HAP-1 (cell line): ENCODE measurements at places on chromosomes 5 and 9.

- DNase-seq = no peak
These were observed 112.5 kb upstream of the LARP1 start for GRCh38 chr5:154642499-154643245.

GRCh38 chr5:172710676-172711075, 60.3 kb downstream of the DUSP1 start:
- no peak for DNase-seq

DNA sequence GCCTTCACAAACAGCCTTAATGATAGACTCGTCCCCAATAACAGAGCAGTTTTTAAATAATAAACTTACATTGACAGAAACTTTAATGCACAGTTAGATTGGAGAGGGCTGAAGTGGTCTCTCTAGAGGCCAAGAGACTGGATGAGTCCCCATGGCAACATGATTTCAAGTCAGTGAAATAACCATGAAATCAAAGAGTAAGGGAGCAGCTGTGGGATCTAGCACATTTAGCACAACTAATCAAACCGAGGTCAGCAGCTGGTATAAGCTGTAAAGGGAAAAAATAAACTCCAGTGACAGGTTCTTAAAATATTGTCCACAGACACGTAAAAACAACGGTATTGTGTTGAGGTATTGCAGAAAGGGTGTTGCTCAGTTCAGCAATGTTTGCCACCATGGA, 916.6 kb downstream of the DNAH5 start:
- no peak for DNase-seq

- DNase-seq = no peak
These were observed 580.6 kb downstream of the PTPRD start for GRCh38 chr9:10032166-10032565.

GRCh38 chr9:90927496-90927895, 125.9 kb downstream of the SYK start:
- no peak for DNase-seq

- no peak for DNase-seq
These were observed 57.4 kb upstream of the NOTCH1 start for GRCh38 chr9:136603216-136603615.

DNA sequence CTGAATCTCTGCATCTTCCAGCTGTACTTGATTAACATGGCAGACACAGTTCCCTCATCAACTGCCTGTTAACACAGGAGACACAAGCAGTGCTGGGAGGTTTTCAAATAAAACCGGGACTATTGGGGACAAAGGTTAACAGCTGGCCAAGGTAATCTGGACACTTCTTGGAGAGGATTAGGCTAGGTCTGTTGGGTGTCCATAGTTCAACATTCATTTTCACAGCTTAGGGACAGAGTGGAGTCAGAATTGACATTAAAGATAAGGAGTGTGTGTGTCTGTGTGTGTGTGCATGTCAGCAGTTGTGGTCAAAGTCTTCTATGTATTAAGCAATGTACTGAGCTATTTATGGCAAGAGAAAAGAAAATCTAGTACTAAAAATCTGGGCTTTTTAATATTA, 216.2 kb downstream of the MED10 start:
- DNase-seq = no peak
